ENCODE measurements at places on chromosomes 4 and X. TPM values are rescaled to one million over a fixed set of nuclear protein-coding genes. Genes with fewer than 3 reads are reported as not detected.

GRCh38 chrX:150410513-150410912, 47.4 kb downstream of the MAMLD1 start:
- DNase-seq, result no peak

DNA sequence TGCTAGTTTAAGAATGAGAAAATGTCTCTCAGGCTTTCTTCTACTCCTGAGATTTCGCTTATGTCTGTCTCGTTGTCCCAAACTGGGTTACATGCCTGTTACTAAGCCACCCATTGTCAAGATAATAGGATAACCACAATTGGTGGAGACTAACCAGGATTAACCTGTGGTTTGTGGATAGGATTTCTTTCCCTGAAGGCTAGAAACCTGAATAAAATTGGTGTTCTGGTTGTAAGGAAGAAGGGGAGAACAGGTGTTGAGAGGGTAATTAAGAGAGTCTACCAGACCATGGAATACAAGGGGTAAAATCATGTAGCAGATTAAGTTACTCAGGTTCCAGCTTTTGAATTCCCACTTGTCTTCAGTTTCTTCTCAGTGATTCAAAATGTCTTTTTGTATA, 225.4 kb downstream of the CPE start:
- no peak for DNase-seq

GRCh38 chr4:8141935-8142334, 16.7 kb downstream of the ABLIM2 start:
- no peak for DNase-seq

DNA sequence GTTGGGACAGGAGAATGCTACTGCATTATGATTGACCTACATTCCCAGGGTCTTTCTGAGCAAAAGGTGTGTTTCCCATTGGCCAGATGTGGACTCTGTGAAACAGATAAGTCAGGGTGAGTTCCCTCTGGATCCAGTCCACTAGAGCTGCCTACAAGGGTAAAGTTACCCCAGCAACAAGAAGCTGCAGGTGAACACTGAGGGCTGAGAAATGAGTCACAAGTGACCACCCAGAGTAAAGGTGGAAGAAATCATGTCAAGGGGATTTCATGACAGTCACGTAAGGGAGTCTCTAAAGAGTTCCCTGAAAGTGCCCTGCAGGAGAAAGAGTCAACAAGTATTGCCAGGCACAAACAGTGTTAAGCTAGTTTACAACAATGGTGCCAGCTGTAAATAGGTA, 16.3 kb downstream of the F8A1 start:
- DNase-seq, result no peak

DNA sequence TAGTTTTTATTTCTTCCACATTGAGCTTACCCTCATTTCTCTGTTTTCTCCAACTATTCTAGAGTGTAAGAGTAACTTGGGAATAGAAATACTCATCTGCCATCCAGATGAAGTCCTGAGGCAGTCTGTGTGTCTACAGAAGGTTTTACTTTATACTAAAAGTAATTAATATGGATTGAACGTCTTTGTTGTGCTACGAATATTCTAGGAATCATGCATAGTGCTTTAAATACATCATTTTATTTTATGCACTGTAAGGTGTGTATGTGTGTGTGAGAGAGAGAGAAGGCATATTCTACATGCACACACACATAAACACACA, 305.7 kb downstream of the INPP4B start:
- no peak for DNase-seq

- peak; percentile 95 for DNase-seq
Observed at GRCh38 chrX:53433651-53434639, at the start of gene HSD17B10. Gene HSD17B10 (minus strand): TSS chrX:53434370. CDS start chrX:53434345, 25 bp downstream.

DNA sequence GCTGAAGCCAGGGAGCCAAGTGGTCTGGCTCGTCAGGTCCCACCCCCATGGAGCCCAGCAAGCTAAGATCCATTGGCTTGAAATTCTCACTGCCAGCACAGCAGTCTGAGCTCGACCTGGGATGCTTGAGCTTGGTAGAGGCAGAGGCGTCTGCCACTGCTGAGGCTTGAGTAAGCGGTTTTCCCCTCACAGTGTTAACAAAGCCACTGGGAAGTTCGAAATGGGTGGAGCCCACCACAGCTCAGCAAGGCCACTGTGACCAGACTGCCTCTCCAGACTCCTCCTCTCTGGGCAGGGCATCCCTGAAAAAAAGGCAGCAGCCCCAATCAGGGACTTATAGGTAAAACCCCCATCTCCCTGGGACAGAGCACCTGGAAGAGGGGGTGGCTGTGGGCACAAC, 353.8 kb downstream of the NAP1L3 start:
- DNase-seq, result no peak

DNA sequence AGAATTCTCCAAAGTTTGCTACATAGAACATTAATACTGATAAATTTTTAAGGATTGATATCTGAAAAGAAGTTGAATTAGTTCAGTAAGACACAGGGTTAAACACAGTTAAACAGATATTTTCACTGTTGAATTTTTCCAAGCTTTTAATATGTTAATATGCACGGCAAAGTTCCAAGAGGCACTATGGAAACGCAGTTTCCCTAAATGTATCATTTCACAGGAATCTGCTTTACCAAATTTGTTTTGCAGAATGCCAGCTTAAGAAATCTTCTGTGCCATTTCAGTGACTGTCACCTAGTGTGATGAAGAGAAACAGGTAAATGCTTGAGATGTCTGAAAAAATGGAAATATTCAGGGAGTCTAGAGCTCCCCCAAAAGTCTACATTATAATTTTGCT, 395.9 kb upstream of the GRIA3 start:
- no peak for DNase-seq

- DNase-seq, result no peak
Observed at GRCh38 chr4:64216741-64217140, 192.5 kb downstream of the TECRL start.

DNA sequence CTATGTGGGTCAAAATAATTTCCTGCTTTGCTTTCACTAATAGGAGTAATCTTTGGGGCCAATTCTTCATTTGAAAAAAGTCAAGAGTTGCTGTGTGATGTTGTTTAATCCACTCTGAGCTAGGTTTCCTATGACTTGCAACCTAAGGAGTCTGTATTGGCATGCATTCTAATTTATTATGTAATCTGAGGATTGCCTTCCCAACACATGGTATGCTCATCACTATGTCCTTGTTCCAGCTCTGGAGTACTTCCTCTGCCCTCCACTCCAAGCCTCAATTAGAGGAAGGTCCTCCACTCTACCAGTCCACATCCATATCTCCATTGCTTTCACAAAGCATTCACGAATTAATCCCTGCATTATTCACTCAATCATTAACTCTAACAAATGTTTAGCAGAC, 56.1 kb downstream of the PPP3CA start:
- no peak for DNase-seq

DNA sequence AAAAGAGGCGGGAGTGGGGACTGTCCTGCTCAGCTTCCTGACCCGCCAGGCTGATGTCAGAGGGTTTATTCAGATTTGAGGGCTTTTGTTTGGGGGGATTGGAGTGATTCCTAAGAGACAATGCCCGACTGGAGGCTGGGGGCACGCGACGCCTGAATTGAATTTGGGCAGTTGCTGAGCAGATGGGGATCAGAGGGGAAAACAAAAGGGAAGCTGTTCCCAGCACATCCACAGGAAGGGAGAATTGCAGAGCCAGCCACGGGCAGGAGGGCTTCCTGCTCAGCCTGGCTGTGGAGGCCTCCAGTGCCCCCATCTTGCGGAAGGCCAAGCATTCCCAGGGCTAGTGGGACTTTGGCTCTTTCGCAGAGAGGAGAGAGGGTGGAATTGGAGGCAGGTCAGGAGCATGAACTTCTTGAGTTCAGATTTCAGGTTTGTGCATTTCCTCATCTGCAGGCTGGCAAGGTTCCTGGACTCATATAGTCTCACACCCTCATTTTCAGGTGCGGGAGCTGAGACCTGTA, 162.8 kb downstream of the NHS start:
- no peak for DNase-seq

DNA sequence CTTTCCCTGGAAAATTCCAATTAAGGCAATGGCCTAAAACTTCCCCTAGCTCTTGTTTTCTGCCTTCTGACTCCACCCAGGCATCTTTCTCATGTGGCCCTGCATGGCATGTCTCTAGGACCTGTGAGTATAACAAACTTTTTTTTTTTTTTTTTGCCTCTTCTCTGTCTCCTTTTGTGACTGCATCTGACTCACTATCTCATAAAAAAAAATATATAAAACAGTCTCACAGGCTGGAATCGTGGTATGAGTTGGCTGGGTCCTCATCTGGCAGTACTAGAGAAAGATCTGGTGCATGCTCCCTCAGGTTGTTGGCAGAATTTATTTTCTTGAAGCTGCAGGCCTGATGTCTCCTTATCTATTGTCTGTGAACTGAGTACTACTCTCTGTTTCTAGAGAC, 313.9 kb downstream of the TECRL start:
- DNase-seq, result no peak

- no peak for DNase-seq
Observed at GRCh38 chrX:41133551-41133950, 48.3 kb downstream of the USP9X start.

- no peak for DNase-seq
Observed at GRCh38 chr4:110487873-110488272, 11.9 kb downstream of the ENPEP start.

GRCh38 chr4:99564921-99565320, 1.1 kb upstream of the TRMT10A start:
- no peak for DNase-seq

Gene CT45A5
- not detected for total RNA-seq

Gene ARR3
- total RNA-seq, result not detected

Gene ABHD18
- total RNA-seq, result 5.3 TPM

Gene TLR2
- 7.6 TPM for total RNA-seq
